ENCODE measurements at places on chromosomes 5 and 9. TPM values are rescaled to one million over a fixed set of nuclear protein-coding genes. Genes with fewer than 3 reads are reported as not detected.

DNA sequence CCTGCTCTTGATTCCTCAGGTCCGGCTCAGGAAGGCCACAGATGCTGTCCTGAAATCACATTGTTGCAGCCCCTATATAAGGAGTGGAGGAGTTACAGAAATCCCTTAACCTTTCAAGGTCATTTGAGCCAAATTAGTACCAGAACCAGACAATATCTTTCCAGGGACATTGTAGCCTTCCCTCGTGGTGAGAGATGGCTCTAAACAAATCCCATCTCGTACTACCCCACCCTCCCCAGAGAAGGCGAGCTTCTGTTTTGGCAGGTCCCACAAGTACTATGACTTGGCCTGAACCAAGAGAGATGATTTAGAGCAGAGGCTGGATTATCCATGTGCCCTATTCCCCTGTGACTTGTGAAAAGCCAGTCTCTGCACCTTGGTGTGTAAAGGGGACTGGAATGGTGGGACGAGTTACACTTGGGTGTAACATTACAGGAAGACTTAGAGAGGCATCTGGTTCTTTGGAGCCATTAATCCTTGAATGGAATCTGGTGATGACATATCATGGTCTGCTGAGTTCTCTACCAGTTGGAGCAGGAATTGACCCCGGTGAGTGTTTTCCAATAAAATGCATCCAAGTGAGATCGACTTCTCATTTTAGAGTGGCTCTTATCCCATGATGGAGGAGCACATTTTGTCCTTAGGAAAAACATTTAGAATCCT, at the start of gene FAM240B:
Gene FAM240B (minus strand): TSS at position 51 of the 663 bp plus-strand sequence. CDS start 16,134 bp downstream, outside the sequence.
- no peaks in the 10 kb centered on the region for H3K4me1 ChIP-seq
- H3K27ac ChIP-seq = no peak within 1 kb of the TSS
- DNase-seq = no peak

- no peak overlapping the region for H3K4me3 ChIP-seq
- DNase-seq = no peak
- peaks cover 10% of the 10 kb centered on the region for H3K4me1 ChIP-seq
- no peaks in the 10 kb centered on the region for H3K27me3 ChIP-seq
- no peak overlapping the region for H3K27ac ChIP-seq
Observed at GRCh38 chr9:135241381-135242048, 154.0 kb downstream of the OLFM1 start.

GRCh38 chr5:80960531-80961375, 590 bp downstream of the RASGRF2 start:
- peak overlapping the region; percentile 71 for H3K4me3 ChIP-seq
- H3K27ac ChIP-seq = peak overlapping the region; percentile 75
- H3K27me3 ChIP-seq = peaks cover 95% of the 10 kb centered on the region
- H3K4me1 ChIP-seq = peaks cover 10% of the 10 kb centered on the region
- no peak for DNase-seq

Gene TRAF2
- 12.8 TPM for total RNA-seq

- peaks cover 71% of the 10 kb centered on the region for H3K4me1 ChIP-seq
- no peak for DNase-seq
- no peaks in the 10 kb centered on the region for H3K36me3 ChIP-seq
- no peaks in the 10 kb centered on the region for H3K27me3 ChIP-seq
- H3K4me3 ChIP-seq = peak overlapping the region; percentile 93
Observed at GRCh38 chr5:57175551-57176309, 1.9 kb downstream of the GPBP1 start.

- no peak for DNase-seq
- H3K4me3 ChIP-seq = peak overlapping the region; percentile 26
- H3K36me3 ChIP-seq = no peaks in the 10 kb centered on the region
Observed at GRCh38 chr9:130432796-130433167, 12.0 kb upstream of the ASS1 start.

DNA sequence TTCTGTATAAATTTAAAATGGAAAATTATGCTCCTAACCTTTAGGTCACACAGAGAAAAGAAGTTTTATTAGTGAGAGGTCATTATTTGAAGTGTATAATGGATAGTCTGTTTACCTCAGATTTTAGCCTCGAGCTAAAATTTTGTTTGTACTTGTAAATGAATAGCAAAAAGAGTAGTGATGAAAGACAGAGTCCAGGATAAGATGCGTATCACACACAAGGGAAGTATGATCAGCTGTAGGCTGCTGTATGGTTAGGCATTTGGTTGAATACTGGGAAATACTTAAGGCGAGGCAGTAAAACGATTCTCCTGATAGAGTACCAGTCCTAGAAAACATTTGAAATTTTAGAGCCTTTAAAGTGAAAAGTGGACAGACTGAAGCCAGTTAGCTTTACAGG, 92.7 kb downstream of the FBXL7 start:
- no peak overlapping the region for H3K27ac ChIP-seq
- H3K4me1 ChIP-seq = no peaks in the 10 kb centered on the region
- DNase-seq = no peak

DNA sequence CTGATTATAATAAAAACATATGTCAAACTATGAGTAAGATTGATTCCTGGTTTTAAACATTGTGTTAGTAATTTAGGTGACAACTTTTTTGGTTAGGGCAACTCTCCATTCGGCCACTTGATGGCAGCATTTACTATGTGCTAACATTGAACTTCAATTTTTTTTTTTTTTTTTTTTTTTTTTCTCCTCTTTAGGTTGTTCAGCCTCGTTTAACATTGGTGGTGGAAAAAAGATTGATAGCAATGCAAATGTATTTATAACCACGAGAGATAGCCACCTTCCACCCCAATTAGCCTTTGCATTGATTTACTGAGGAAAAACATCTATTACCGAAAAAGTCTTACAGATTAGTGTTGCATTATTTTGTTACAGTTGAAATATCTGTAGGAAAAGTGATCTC, 159.1 kb downstream of the CSNK1G3 start:
- no peak for DNase-seq
- H3K4me3 ChIP-seq = no peak overlapping the region
- peaks cover 27% of the 10 kb centered on the region for H3K4me1 ChIP-seq
- H3K27ac ChIP-seq = no peak overlapping the region
- H3K27me3 ChIP-seq = no peaks in the 10 kb centered on the region

DNA sequence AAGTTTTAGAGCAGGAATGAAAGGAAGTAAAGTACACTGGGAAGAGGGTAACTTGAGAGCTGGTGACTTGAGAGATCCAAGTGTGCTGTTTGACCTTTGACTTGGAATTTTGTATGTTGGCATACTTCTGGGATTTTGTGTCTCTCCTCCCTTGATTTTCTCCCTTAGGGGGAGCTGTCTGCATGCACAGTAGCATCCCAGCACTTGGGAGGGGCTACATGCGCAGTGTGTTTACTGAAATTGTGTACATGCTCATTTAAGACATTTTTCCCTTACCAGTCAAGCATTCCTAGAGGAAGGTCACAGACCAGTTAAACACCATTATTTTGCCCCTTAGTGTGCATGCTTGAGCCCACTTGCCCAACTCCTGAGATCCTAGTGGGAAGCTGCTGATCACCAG, 120.1 kb downstream of the ZNF622 start:
- no peaks in the 10 kb centered on the region for H3K27me3 ChIP-seq
- no peaks in the 10 kb centered on the region for H3K36me3 ChIP-seq
- no peak overlapping the region for H3K27ac ChIP-seq
- H3K4me1 ChIP-seq = no peaks in the 10 kb centered on the region

Gene PRDM9
- not detected for total RNA-seq

GRCh38 chr5:43664501-43665040, 61.6 kb downstream of the NNT start:
- H3K4me1 ChIP-seq = no peaks in the 10 kb centered on the region
- no peak overlapping the region for H3K27ac ChIP-seq
- no peak for DNase-seq
- no peak overlapping the region for H3K4me3 ChIP-seq
- H3K36me3 ChIP-seq = peaks cover 42% of the 10 kb centered on the region

- no peak overlapping the region for H3K4me3 ChIP-seq
- no peaks in the 10 kb centered on the region for H3K4me1 ChIP-seq
- no peaks in the 10 kb centered on the region for H3K27me3 ChIP-seq
- H3K27ac ChIP-seq = no peak overlapping the region
- DNase-seq = no peak
Observed at GRCh38 chr9:12702160-12702758, 9.1 kb downstream of the TYRP1 start.

GRCh38 chr9:3181049-3181953, 337.4 kb upstream of the PUM3 start:
- peaks cover 6% of the 10 kb centered on the region for H3K4me1 ChIP-seq
- H3K27ac ChIP-seq = no peak overlapping the region
- H3K27me3 ChIP-seq = peaks cover 33% of the 10 kb centered on the region
- no peak for DNase-seq

Gene WDR31
- total RNA-seq = 1.9 TPM

DNA sequence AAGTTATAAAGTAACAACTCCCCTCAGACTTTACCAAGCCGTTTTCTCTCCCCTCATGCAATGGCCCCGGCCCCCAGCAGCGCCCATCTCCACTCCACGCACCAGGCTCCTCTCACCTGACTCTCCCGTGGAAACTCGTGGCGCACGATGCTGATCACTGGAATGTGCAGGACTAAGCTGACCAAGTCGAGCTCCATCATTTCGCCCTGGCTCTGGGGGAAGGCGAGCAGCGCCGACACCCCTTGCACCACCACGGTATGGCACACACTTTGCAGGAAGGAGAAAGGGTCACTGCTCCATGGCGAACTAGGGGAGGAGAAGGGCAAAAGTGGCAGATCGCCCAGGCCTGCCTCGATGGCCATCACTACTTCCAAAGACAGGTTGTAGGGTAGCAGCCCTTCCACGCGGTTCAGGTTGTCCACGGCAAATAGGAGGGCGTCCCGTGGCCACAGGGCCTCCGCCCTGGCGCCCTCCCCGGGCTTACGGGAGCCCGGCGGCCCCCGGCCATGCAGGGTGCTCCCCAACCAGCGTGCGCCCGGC, 1.2 kb downstream of the GRIN3A start:
- DNase-seq = no peak
- H3K27me3 ChIP-seq = peaks cover 14% of the 10 kb centered on the region
- H3K4me3 ChIP-seq = no peak overlapping the region

DNA sequence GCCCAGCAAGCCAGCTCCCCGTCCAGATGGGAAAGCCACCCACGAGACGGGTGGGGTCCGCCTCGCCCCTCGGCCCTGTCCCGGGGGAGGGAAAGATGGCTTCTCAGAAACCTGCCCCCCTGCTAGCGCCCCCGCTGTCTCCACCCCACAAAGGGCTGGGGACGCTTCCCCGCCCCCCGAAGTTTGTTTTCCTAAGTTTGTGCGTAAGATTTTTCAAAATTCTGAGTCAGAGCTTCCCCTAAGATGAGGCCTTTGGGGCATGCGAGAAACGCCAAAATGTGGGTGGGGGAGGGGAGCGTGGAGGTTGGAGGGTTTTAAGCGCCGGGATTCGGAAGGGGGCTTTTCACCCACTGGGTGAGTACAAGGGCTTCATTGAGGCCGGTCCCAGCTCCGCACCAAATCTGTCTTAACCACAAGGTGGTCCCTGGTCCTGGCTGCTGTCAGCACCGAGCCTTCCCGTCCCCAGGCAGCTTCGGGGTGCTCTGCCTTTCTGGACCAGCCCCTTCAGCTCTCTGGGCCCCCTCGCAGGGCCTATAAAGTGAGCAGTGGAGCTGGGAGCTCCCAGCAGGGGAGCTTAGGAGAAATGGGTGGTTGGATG, 32.3 kb downstream of the PRRX2 start:
- H3K27ac ChIP-seq = peak overlapping the region; percentile 73
- DNase-seq = no peak
- peak overlapping the region; percentile 31 for H3K4me3 ChIP-seq
- no peaks in the 10 kb centered on the region for H3K27me3 ChIP-seq

DNA sequence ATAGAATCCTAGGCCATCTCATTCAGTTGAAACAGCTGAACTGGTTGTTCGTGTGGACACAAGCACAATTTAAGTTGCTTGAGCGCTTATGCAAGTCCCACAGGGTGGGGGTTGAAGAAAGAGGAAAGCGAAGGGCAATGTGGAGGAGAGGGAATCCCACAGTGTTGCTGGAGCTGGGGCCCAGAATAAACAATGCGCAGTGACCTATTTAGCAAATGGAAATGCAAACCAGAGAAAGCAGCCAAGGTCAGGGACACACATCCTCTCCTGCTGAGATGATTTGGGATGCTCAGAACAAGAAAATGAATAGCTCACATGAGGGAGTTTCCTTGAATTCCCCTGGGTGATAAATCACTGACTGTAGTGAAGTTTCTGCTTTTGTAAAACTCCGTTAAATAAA, 838.3 kb downstream of the TLE4 start:
- H3K4me1 ChIP-seq = no peaks in the 10 kb centered on the region
- no peak for DNase-seq
- H3K4me3 ChIP-seq = no peak overlapping the region
- H3K36me3 ChIP-seq = no peaks in the 10 kb centered on the region

GRCh38 chr9:132730054-132731033, 60.1 kb downstream of the GTF3C4 start:
- H3K4me3 ChIP-seq = no peak overlapping the region
- peaks cover 63% of the 10 kb centered on the region for H3K4me1 ChIP-seq
- H3K27ac ChIP-seq = peak overlapping the region; percentile 67
- peaks cover 11% of the 10 kb centered on the region for H3K27me3 ChIP-seq
- DNase-seq = no peak

- no peak for DNase-seq
- H3K36me3 ChIP-seq = no peaks in the 10 kb centered on the region
- H3K4me1 ChIP-seq = peaks cover 17% of the 10 kb centered on the region
- no peak overlapping the region for H3K4me3 ChIP-seq
Observed at GRCh38 chr9:130045725-130046450, 2.9 kb upstream of the FNBP1 start.

GRCh38 chr9:85404911-85405565, 336.7 kb downstream of the AGTPBP1 start:
- H3K27ac ChIP-seq = no peak overlapping the region
- H3K27me3 ChIP-seq = no peaks in the 10 kb centered on the region
- no peak for DNase-seq
- no peaks in the 10 kb centered on the region for H3K4me1 ChIP-seq

DNA sequence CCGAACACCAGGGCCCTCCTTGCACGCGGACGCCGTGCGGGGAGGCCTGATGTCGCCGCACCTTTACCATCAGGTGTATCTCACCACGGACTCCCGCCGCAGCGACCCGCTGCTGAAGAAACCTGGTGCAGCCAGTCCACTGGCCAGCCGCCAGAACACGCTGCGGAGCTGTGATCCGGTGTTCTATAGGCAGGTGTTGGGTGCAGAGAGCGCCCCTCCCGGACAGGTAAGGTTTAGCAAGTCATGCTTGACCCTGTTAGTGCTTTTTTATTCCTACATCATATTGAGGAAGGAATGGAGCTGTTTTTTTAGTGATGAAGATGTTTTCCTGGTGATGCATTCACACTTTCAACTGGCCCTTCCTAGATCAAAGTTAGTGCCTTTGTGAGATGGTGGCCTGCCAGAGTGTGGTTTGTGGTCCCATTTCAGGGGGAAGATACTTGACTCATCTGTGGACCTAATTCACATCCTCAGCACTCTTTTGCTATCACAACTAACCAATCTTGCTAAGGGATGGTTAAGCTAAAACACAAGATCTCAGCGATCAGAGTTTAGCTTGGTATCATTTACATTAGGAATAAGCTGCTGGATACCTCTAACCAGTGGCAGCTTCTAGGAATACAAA, 2.7 kb downstream of the PCDHGC3 start:
- peaks cover 15% of the 10 kb centered on the region for H3K4me1 ChIP-seq
- no peaks in the 10 kb centered on the region for H3K27me3 ChIP-seq
- H3K27ac ChIP-seq = no peak overlapping the region
- H3K4me3 ChIP-seq = peak overlapping the region; percentile 2
- no peak for DNase-seq

Gene SLU7
- 31.9 TPM for total RNA-seq

Gene DRD1
- not detected for total RNA-seq

Gene IL5
- total RNA-seq = not detected

- H3K27me3 ChIP-seq = no peaks in the 10 kb centered on the region
- H3K4me1 ChIP-seq = no peaks in the 10 kb centered on the region
- no peak overlapping the region for H3K27ac ChIP-seq
Observed at GRCh38 chr9:133904346-133905090, 87.6 kb downstream of the VAV2 start.

Data from esophagus squamous epithelium (tissue), 5 donors.